Stimulated activated CD4-positive, alpha-beta T cell treated with anti-CD3 and anti-CD28 coated beads, Interleukin-1b, Interleukin-23, amount 100 ng/mL, for 1 hour (primary cell): ENCODE measurements at places on chromosomes 12 and 14.
A peak's percentile ranks its signal among the peaks of the same experiment; 100 is the strongest.

DNA sequence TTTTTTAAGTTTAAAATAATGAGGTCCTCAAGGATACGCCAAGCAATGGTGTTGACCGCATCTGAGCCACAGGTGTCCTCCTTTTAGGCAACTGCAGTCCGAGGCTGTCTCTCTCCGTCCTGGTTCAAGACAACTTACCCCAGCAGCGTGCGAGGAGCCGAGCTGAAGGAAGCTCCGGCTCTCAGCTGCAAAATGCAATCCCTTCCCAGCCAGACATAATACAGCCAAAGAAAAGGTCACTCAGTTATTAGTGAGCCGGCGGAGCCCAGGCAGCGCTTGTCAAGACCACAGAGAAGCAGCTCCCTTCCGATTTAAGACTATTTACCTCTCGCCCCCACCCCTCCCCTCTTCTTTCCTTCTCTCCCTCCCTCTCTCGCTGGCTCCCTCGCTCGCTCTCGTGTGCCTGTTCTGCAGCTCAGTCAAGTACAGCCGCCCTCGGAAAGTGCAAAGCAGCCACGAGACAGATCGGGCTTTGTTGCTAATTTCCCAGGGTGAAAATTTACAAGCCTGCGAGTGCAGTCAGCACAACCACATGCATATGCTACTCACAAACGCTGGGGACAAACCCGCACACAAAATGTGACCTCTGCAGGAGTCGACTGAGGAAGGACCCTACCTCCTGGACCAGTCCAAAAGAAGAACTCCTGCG is 363 bp upstream of the LMO3 start:
- DNase-seq = no peak

GRCh38 chr12:77861317-77861716 is 30.6 kb downstream of the NAV3 start:
- no peak for DNase-seq

DNA sequence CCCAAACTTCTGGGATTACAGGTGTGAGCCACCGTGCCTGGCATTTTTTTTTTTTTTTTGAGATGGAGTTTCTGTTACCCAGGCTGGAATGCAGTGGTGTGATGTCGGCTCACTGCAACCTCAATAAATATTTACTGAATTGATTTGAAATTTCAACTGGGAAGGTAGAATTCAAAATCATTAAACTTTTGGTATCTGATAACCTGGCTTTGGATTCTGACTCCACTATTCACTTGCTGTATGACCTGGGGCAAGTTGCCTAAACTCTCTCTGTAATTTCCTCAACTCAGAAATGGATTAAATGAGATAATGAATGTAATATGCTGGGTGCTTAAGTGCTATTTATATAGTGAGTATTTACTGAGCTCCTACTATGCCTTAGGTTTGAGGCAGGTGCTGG is 8.7 kb upstream of the METAP2 start:
- DNase-seq = no peak

DNA sequence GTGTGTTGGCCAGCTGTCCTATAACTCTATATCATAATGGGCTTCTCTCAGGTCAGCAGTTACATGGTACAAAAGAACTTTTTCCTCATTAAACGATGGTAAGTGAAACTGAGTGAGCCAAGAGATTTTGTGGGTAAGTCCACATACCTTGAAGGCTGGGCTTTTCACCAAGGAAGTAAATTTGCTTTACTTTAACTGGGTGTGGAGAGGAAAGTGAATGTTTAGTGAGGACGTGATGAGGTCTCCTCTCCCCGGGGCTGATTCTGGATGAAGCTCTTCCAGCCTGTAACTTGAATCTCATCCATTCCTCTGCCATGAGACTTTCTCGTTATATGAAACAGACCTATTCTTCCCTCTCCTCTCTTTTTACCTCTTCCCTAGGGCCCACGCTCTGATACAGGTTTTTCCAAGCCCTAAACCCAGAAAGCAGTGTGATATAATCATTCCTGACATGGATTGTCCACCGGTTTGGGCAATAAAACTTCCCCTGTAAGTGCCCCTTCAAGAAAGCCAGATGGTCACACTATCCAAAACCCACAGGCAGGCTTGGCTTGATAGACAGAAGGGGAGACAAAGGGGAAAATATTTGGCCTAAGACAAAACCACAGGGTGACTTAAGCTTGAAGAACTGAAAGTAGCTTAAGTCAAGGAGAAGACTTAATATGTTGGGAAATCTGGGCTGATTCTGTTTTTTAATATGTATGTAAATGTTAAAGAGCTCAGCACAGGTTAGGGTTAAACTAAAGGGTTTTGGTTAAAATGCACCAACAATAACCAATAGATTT is 50.3 kb downstream of the CIT start:
- DNase-seq = no peak

DNA sequence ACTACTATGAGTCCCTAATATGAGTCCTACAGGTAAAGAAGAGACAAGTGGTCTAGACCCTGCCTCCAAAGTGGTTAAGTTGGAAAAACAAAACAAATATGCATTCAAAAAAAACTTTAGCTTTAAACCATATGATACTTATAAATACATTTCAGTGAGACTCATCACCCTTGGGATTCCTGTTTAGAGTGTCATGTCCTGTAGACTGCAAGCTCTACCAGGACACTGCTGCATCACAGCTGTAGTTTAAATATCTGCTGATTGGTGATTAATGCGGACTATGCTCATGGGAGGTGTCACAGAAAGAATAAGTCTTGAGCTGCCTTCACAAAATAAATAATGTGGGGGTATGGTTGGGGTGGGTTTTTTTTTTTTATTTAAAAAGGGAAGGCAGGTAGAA is 8.8 kb upstream of the LGR5 start:
- DNase-seq = no peak

GRCh38 chr14:41385797-41386196 is 220.9 kb upstream of the LRFN5 start:
- DNase-seq = no peak

GRCh38 chr12:43210485-43211192 is 341.4 kb downstream of the ADAMTS20 start:
- DNase-seq = no peak

DNA sequence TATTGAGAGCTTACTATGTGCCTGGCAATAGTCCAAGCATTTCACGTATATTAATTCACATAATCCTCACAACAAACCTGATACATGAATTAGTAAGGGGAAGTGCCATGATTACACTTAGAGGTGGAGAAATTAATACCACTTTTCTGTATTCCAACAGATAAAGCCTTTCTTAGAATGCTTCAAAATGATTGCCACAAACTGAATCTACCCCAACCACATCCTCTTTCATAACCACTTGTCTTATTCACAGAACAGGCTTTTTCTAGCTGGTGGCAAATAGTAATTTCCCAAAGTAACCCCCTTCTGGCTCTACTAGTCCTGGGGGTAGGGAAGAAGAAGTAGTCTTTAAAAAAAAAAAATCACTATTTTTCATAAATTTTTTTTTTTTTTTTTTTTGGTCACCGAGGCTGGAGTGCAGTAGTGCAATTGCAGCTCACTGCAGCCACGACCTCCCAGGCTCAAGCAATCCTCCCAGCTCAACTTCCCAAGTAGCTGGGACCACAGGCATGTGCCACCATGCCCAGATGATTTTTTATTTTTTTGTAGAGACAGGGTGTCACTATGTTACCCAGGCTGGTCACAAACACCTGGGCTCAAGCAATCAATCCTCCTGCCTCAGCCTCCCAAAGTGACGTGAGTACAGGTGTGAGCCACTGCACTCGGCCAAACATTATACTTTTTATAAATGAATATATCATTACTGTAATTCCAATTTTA is 59.0 kb upstream of the ARID2 start:
- DNase-seq = no peak

- DNase-seq = no peak
These were observed 2.7 kb downstream of the NCKAP5L start for GRCh38 chr12:49825360-49825970.

GRCh38 chr12:50026691-50027090 is 1.4 kb upstream of the RACGAP1 start:
- no peak for DNase-seq

- no peak for DNase-seq
These were observed 7.7 kb downstream of the TNFAIP2 start for GRCh38 chr14:103130965-103131364.

- DNase-seq = no peak
These were observed 379.7 kb upstream of the DDHD1 start for GRCh38 chr14:53532853-53533252.

DNA sequence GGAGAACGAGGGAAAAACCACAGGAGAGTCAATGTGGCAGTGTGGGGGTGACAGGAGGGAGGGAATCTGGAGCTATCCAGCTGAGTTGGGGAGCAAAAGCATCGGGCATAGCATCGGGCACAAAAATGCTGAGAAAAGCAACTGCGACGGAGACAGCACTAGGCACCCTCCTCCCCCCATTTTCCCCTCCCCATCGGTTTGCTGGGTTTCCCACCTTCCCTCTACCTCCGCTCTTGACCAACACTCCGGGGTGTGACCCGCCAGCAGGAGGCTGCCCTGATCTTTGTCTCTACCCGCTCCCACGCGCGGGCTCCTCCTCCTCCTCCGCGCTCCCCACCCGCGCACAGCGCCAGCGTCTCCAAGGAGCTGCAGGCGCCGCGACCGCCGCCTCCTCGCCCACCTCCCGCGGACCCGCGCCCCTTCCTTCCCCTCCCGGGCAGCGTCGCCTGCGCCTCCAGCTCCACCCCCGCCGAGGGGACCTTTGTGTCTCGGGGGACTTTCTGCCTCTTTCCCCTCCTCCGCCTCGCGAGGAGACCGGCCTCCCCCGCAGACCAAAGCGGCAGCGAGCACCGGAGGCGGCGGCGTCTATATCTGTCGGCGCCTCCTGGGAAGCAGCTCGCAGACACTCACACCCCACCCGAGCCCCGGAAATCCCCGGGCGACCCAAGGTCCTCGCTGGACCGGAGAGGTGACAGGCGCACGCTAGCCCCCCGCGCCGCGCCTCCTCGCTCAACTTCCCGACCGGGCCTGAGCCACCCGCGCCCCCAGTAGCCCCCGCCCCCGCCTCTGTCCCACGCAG is 920 bp downstream of the CDK17 start:
- peak; percentile 44 for DNase-seq

- no peak for DNase-seq
These were observed 56.6 kb downstream of the RNFT2 start for GRCh38 chr12:116794725-116795124.

DNA sequence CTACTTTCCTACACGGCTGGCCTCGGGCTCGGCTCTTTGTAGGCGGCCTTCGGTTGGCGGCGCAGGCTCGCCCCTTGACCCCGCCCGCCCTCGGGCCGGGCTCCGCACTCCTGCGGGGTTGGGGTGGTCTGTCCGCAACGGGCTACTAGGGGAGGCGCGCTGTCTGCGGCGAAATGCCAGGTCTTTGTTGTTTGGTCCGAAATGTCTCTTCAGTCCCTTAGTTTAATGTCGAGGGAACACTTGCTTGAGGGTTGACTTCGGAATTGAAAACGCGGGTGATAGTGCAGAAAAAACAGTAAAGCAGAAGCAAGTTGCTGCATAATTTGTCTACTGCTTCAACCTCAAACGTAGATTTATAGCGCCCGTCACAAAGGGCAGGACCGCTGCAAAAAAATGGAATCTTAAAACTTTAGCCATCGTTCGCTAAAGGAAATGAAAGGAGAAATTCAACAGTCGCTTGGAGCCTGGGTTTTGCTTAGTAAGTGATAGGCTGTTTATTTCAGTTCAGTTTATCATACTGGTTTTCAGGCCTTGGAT is 390 bp downstream of the JKAMP start:
- DNase-seq = no peak

DNA sequence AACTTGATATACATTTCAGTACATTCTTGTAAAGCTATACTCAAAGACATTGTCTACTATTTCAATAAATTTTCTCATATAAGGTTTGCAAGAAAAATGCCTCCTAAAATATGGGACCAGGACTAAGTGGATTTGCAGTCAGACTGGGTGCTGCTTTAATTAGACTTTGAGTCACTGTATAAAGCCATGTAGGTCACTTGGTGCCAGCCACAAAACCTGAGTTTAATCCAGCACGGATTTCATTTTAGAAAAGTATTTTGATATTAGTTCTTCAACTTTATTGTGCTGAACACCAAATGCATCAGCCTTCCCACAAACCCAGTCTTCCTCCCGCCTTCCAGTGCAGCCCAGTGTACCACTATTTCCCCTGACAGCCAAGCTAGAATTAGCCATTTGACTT is 9.9 kb upstream of the NID2 start:
- DNase-seq = no peak

GRCh38 chr14:34926552-34926951 is 51.4 kb upstream of the BAZ1A start:
- no peak for DNase-seq

- no peak for DNase-seq
These were observed 171.5 kb upstream of the PRICKLE1 start for GRCh38 chr12:42761086-42761485.

DNA sequence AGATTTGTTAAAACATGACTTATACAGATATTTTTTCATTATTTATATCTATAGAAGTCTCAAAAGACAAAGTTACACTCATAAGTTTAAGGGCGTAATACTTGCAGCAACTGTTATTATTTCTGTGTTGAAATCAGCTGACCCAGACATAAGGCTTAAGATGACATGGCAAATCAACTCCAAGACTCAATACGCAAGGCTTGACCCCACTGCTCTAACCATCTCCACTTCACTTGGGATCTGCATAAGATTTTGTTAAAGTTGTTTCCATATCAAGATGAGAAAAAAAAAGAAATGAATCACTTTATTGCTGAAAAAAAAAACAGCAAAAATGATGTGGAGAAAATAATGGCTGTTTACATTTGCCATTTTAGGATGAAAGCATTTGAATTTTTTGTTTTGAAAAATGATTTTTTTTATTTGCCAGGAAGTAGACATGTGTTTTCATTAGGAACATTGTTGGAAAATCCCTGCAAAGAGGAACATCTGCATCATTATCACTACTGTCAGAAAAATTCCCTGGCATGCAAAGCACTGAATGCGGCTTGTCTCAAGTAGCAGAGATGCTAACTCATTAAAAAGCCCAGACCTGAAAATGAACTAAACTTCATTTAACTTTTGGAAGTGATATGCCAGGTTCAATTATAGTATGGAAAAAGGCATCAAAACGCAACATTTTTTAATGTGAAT is 73.5 kb downstream of the LIN7A start:
- no peak for DNase-seq

- no peak for DNase-seq
These were observed 25.9 kb upstream of the GTF2A1 start for GRCh38 chr14:81246461-81247270.

DNA sequence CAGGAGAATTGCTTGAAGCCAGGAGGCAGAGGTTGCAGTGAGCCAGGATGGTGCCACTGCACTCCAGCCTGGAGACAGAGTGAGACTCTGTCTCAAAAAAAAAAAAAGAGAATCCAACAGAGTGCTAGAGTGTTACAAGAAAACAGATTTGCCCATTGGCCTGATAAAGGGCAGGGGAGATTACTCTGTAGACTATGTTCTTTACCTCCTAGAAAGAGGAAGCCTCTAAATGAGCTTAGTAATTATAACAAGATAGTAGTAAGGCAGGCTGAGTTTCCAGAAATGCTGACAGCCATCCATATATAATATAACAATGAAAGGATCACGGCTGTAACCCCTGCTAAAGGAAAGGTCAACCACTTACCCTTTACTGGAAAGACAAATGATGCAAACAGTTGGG is 24.4 kb downstream of the AK7 start:
- no peak for DNase-seq

DNA sequence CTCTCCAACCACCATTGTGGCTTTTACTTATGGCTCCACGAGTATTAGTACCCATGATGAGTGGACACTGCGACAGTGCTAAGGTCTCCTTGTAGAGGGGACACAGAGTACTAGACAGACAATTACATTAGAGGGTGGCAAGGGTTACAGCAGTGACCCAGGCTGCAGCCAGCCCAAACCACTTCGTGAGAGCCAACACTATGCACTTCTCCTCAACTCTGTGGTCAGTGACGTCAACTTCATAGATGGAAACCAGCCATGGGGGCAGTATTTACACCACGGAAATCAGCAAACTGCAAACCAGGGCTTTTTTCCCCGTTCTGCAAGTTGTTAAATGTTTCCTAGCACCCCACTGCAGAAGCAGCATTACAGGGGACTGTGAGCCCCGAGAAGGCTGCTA is 61.6 kb upstream of the ZFP36L1 start:
- no peak for DNase-seq
